KBM-7 (cell line): ENCODE measurements at places on chromosomes 1 and 21.
A peak's percentile ranks its signal among the peaks of the same experiment; 100 is the strongest.

GRCh38 chr1:1355416-1355815, 2.9 kb downstream of the MXRA8 start:
- no peak for DNase-seq

GRCh38 chr1:185920602-185921001, 186.4 kb downstream of the HMCN1 start:
- no peak for DNase-seq

GRCh38 chr1:227428803-227429202, 110.5 kb upstream of the CDC42BPA start:
- DNase-seq: peak; percentile 15

DNA sequence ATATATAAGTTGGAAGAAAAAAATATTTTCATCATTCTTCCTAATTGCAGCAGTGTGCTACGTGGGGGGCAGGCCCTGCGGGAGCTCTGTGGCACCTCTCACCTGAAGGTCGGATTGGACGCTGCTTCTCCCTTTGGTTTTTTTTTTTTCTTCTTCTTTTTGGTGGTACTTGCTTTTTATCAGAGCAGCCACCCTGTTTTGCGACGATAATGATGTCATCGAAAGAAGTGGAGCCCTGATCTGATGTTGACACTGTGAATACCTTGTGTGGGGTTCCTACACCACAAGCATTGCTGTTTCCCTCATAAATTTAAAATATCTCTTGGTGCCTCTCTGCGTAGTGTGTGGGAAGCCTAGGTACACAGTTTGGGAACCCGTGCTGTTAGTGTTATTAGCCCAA, 5.5 kb downstream of the TRAPPC10 start:
- DNase-seq: no peak

GRCh38 chr1:38191461-38191860, 144.9 kb upstream of the POU3F1 start:
- no peak for DNase-seq

DNA sequence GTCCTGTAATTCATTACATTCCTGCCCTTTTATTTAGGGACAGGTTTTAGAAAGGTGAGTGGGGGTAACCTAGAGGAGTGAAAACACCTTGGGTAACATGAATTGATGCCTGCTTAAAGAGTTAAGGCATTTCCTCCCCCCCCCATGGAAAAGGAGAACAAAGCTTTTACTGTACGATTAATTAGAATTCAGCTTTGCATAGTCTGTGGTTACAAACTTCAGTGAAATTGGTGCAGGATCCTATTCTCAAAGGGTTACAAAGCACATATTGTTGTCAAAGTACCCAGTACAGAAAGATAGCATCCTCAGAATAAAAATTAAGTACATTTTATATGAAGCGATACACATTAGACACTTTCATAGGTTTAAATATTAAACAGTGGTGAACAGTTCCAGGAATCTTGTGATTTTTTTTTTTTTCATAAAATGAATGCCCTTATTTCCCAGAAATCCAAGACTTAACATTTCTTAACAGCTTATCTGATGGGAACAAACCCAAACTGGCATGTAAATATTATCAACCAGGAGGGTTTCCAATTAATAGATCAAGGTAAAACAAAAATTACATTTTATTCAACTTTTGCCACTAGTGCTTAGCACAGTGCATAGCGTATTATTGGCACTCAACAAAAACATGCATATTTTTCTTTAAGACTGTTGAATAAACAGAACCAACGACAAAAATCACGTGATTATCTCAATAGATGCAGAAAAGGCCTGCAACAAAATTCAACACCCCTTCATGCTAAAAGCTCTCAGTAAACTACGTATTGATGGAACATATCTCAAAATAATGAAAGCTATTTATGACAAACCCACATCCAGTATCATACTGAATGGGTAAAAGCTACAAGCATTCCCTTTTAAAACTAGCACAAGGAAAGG, 172.7 kb downstream of the PDE4B start:
- DNase-seq: no peak

DNA sequence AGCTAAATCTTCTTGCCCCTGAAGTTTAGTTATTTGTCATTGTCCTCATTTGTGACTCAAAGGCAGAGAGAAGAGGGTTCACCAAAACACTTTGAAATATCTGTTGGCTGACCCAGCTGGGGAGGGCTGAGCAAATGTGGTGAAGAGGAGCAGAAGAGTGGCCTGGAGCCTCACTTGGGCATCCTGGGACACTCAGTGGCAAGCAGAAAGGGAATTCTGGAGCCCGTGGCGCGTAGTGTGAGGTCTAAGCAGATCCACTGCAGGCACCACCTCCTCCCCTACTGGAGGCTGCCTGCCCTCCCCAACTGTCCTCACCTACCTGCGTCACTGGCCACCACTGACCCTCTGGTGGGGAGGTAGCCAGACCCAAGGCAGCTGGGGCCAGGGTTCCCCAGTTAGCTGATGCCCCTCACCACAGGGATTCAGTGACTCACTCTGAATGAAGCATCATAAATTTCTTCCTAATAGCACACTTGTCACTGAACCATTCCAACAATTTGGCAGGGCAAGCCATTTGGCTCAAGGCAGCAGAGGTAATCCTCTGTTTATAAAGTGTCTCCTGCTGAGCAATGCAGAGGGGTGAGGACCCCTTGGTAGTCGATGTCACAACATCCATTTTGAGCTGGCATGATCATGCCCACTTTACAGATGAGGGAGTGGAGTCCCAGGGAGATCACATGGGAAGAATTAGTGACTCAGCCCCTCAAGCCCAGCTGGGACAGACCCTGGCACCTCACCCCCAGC, 80.3 kb downstream of the NENF start:
- no peak for DNase-seq

DNA sequence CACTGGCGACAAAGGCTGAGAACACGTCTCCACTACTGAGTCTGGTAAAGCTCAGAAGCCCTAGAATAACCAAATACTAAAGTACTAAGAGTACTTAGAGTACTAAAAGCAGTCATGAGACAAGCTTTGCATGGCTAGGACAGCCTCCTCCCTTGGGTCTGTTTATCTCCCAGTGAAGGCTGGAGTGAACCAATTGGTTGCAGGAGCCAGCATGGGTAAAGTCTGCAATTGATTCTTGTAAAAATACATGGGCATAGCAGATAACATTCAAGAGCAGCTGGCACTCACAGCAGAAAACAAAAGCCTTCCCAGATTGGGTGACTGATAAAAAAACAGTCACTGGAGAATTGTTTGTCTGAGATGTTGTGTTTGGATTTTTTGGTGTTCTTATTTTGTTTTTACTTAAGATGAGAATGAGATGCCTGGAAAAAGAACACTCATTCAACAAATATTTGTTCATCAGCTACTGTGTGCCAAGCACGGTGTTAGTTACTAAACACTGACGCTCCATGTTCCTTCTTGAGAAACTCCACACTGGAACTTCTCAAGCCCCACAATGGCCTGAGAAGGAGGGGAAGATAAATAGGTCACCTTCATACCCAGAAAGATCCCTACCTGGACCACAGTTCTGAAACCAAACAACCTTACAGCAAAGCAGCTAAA, 3.7 kb downstream of the IRF6 start:
- DNase-seq: no peak

GRCh38 chr1:52913014-52913413, 8.5 kb downstream of the ECHDC2 start:
- DNase-seq: no peak

DNA sequence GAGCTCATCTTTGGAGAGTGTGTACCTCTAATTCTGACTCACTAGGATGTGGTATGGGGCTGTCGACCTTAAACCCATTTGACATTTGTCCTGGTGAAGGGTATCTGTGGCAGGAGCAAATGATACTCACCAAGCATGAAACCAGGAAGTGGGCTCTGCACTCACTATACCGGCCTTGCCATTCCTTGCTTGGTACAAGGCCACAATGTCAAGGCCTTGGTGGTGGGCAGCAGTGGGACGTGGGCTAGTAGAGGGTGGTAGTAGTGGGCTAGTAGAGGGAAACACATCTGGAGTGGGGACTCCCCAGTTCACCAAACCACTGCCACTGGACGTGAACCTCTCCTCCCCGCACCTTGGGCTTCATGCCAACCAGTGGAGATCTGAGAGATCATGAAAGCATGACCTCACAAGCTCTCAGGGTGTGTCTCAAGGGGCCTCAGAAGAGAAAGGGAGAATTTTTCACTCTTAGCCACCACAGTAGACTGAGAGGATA, 11.5 kb downstream of the TNFSF4 start:
- DNase-seq: no peak

DNA sequence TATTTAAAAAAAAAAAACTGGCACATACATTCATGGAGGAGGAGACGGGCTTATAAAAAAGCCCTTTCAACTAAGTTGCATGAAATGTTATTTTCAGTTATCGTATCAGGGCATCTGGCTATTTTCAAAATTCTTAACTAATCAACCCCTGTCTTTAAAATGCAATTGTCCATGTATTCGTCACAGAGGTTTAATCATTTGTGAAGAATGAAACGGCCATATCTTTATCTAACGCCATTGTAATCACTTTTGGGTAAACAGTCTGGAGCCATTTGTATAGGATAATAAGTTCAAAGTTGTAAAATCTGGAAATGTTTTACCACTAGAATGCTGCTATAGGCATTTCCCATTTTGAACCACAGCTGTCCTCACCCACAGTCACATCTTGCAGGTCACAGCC, 30.4 kb downstream of the SLC30A10 start:
- DNase-seq: no peak

DNA sequence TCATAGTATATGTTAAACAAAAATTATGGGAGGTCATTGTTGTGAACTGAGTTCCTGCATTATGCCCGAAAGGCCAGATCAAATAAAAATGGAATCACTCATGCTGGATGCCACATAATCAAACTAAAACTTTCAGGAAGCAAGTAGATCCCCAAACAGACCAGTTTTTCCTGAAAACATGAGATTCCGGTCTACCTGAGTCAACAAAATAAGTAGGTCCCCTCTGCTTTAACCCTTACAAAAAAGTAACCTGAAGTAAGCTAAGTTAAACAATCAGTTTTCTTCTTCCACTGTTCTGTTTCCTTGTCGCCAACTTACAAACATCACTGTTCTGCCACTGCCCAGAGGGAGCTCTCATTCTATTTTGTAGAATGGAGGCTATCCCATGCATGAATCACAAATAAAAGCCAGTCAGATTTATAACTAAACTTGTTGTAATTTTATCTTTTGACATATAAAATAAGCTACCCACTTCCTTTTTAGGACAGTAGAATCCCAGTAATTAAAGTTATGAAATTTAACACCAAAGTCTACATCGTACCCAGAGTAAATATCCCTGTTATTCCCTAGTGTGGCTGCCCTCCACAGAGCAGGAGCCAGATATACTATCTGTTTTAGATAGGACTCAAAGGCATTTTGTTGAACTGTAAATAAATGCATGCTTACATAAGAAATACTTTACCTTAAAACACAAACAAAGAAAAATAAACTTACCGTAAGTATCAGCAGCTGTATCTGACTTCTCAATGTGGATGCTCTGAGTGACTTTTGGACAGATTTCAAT, 149.4 kb downstream of the TIAM1 start:
- DNase-seq: no peak

- peak; percentile 56 for DNase-seq
Observed at GRCh38 chr1:115873184-115873583, 32.3 kb upstream of the NHLH2 start.

DNA sequence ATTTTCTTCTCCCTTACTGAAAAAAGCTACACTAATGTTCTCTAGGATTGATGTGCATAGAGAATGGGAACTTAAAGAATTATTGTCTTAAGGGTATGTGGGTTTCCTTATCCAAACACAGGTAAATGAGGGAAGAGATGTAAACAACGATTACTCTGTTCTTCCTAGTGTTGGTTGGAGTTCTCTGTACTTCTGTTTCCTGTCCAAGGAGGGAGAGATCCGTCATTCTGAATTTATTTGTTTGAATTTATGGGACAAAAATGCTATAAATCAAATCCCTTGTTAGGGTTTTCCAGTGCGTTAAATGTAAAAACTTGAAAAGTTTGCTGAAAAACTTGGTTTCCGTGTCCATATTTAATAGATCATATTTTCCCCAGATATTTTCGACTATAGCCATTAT, 29.6 kb downstream of the LAMC1 start:
- no peak for DNase-seq

- DNase-seq: peak; percentile 82
Observed at GRCh38 chr1:39933956-39934941, 20.7 kb upstream of the MFSD2A start.

DNA sequence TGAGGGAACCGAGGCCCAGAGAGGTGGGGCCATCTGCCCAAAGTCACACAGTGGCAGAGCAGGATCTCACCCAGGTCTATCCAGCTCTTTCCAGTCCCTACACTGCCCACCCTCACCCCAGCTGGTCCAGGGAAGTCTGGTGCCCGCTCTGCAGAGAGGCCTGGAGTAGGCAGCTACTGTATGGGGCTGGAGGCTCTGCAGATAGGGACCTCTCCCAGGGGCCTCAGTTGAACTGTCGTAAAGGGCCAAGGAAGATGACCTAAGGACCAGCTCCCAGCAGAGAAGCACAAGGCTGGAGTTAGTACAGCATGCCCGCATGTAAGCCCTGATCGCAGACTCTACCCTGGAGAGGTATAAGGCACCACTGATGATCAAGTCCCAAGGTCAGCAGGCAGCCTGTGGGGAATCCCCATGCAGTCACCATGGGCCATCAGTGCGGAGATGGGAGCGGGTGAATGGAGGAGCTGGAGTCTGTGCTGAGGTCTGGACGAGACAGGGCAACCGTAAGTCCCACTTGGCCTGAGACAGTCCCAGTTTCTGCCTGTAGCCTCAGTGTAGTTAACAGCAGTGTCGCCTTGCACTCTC, 320.2 kb downstream of the MATN1 start:
- no peak for DNase-seq

DNA sequence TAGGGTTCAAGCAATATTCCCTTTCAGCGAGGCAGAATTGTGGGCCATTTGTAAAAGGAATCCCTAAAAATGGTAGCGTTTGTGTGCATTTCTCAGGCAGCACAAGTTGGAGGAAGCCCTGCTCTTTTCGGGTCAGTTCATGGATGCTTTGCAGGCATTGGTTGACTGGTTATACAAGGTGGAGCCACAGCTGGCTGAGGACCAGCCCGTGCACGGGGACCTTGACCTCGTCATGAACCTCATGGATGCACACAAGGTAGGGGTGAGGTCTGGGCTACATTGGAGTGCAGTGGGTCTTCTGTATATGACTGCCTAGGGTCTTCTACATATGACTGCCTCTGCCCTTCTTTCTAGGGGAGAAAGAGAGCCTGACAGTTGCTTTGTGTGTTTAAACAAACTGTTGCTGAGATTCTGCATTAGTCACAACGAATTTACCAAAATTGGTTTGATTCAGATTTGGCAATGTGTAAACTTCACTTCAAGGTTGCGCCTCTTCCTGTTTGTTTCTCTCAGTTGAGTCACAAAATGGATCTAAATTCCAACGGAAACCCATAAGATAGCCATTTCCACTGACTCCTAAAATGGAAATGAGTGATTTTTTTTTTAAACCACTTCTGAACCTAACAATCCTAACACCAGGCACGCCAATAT, 40.4 kb upstream of the BMP8A start:
- DNase-seq: no peak
